ENCODE measurements at places on chromosomes 11 and 22.

DNA sequence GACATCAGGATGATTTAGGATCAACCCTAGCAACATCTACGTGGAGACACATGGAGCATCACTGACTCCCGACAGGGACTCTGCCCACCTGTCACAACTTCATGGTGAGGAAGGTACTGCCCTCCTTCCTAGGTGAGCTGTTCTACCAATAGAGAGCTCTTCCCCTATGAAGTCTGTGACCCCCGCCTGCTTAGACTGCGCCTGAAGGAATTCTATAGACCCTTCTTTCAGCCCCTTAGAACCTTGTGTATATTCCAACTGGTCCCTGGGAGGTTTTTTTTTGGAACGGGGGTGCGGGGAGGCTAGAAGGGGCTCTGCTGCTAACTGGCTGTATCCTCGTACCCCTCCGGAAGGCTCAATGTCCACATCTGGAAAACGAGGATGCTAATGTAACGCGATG is 566 bp downstream of the INTS4 start:
- no peak for DNase-seq

GRCh38 chr11:26904801-26905200 is 89.1 kb upstream of the FIBIN start:
- DNase-seq, result no peak

DNA sequence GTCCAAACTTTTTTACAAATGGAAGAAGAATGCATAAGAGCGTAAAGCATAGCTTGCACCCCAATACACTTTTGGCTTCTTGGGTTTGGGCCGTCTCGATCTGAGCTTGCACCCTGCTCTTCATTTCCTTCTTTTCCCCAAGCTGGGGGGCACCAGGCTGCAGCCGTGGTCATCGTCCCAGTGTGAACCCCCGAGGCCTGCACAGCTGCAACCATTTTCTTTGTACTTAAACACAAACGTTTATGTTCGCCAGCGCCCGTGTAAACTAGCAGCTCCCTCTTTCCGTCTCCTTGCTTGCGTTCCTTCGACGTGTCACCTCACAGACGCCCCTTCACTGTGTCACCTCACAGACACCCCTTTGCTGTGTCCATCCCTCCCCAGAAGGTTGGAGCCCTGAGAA is 10.1 kb downstream of the KRTAP5-5 start:
- DNase-seq, result no peak

DNA sequence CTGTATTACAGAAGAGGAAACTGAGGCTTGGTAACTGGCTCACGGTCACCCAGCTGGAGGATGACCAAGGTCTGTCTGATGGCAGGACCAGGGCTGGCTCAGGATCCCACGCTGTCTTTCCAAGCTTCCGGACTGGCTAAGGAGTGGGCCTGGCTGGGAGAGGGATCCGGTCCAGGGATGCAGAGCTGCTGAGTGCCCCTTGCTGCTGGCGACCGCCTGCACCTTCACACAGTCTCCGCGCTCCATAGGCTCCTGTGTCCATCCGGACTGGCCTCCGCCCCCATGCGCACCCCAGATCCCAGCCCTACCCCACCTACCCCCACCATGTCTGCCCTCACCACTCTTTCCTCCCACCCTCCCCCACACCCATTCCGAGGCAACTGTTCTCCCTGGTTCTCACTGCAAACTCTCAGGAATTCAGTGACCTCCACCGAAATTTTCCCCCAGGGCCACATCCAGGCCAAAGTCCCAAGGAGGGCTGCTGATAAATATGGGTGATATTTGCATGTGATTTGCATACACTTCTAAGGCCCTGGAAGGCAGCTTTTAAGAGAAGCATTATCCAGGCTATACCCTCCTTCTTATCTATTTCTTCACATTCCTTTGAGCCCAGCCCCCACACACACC is 48.5 kb upstream of the SLC35C1 start:
- no peak for DNase-seq

- no peak for DNase-seq
These were observed 645.6 kb upstream of the LUZP2 start for GRCh38 chr11:23851216-23851615.

GRCh38 chr11:71504531-71504930 is 22.5 kb upstream of the KRTAP5-7 start:
- DNase-seq, result no peak

- peak; percentile 27 for DNase-seq
These were observed 851.1 kb upstream of the FAT3 start for GRCh38 chr11:91373497-91373896.

- DNase-seq, result no peak
These were observed 201.8 kb upstream of the NCAM1 start for GRCh38 chr11:112759418-112759817.

GRCh38 chr11:75301601-75302345 is 49.7 kb downstream of the ARRB1 start:
- no peak for DNase-seq

DNA sequence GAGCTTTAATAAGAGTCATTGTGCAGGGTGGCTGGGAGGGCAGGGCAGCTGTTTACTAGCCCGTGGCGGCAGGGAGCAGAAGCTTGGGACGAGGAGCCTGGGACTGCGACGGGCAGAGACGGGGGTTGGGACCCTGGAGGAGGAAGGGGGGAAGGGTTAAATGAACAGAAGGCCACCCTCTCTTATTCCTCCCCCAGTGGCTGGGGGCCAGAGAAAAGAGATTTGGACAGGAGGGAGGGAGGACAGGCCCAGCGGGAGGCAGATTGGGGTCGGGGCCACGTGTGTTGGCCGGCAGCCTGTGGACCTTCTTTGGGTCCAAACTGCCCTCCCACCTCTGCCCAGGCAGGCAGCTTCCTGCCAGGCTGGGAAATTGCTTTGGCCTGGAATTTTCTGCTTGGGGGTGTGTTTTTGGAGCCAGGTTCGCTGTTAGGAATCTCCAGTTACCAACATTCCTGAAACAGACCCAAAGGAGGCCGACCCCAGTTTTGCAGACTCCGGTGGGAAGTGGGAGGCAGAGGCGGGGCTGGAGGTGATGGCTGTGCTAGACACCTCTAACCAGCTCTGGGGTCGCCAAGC is 50.2 kb downstream of the APOL3 start:
- no peak for DNase-seq

DNA sequence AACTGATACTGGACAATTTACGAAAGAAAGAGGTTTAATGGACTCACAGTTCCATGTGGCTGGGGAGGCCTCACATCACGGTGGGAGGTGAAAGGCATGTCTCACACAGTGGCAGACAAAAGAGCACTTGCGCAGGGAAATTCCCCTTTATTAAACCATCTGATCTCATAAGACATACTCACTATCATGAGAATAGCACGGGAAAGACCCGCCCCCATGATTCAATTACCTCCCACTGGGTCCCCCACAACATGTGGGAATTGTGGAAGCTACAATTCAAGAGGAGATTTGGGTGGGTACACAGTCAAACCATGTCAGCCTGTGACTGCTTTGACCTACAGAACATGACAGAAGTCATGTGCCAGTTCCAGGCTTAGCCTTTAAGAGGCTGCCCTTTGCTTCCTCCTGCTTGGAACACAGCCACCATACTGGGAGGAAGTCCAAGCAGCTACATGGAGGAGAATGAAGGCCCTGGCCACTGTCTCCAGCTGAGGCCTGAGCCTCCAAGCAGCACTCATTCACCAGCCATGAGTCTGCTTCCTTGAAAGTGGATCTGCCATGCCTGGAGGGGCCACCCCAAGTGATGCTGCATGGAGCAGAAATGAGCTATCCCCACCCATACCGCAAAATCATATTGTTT is 10.9 kb upstream of the GAL start:
- DNase-seq, result peak; percentile 56

DNA sequence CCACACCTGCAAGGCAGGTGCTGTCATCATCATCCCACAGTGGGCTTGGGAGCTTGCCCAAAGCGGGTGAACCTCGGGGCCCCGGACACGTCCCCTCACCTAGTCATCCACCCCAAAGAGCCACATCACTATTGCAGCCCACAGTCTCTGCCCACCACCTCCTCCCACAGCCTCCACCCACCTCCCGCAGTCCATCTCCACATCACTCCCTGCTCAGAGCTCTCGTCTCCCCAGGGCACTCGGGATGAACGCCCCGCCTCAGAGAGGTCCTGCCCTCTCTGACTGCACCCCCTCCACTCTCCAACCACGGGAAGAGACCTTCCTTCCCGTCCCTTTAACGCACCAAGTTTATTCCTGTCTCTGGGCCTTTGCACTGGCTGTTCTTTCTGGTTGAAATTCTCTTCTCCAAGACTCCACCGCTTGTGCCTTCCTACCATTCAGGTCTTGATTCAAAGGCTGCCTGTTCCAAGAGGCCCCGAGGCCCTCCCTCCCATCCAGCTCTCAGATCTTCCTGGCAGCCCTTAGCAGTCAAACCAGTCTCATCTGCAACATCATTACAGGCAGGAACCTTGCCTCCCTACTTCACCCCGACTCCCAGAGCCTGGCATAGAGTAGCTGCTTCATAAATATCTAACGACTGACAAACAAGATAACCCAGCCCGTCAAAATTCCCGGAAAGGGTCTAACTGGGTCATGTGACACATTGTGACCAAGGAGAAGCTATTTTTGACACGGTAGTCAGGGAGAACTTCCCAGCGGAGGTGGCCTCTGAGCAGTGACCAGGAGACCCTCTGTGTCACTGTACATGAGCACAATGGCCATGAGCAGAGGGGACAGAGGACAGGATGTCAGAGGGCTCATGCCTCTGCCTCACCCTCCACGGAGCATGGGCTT is 11.1 kb downstream of the KCNJ4 start:
- DNase-seq, result peak; percentile 57

DNA sequence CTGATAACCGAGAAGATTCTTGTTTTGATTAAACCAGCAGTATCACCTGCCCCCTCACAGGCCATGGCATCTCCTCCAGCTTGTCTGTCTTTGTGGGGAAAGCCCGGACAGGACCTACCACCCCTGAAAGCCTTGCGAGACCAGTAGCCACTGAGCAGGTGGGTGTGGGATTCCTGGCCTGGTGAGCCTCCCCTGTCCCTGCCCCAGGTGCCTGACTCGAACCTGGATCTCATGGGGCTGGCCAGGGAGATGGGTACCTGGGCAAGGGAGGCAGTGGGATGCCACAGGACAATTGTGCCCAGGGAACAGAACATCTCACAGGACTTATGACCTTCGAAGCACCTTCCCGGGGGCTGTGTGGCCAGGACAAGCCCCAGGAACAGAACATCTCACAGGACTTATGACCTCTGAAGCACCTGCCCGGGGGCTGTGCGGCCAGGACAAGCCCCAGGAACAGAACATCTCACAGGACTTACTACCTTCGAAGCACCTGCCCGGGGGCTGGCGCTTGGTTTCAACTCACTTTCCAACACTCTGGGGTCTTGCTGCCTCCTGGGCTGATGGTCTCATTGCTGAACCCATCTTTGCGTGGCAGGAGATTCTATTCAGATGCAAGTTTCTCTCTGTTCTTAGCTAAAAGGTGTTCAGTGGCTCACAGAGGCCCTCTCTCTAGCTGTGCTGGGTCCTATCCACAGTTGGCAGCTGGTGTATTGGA is 854.5 kb downstream of the BRD1 start:
- no peak for DNase-seq

DNA sequence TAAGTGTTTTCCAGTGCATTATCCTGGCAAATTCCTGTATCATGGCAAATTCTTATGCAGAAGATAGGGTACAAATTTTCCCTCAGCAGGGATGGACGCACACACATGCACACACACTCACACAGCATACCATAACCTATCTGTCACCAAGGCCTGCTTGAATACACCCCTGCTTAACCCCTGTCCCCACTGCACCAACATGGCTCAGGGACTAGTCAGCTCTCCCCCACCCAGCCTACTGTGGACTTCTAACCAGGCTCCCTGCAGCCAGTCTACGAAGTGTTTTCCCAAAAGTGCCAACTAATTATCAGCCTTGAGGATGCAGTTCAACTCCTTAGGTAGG is 63.1 kb downstream of the RAB30 start:
- no peak for DNase-seq

DNA sequence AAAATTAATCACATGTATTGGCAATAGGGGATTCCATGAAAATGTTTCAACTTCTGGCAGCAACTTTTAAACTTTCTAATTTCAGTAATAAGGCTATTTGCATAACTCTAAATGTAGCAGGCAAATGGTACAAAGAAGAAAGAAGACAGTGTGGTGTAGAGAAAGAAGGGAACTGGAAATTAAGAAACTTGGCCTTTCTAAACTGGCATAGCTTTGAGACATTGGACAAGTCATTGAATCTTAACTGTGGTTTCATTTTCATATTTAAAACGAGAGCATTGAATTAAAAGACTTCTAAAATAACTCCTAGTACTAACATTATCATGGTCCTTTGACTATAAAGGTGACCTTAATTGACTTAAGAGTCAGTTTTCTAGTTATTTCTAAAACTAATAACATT is 125.0 kb downstream of the UVRAG start:
- peak; percentile 80 for DNase-seq

GRCh38 chr11:57700425-57700824 is 11.6 kb downstream of the MED19 start:
- no peak for DNase-seq

GRCh38 chr11:67356864-67357561 is 3.7 kb upstream of the POLD4 start:
- DNase-seq, result peak; percentile 87

- peak; percentile 63 for DNase-seq
These were observed 50.4 kb downstream of the TENM4 start for GRCh38 chr11:79390477-79390876.

GRCh38 chr22:44271732-44272400 is 40.9 kb downstream of the SHISAL1 start:
- no peak for DNase-seq

GRCh38 chr11:65468874-65469333 is 29.9 kb upstream of the MALAT1 start:
- DNase-seq, result peak; percentile 85

DNA sequence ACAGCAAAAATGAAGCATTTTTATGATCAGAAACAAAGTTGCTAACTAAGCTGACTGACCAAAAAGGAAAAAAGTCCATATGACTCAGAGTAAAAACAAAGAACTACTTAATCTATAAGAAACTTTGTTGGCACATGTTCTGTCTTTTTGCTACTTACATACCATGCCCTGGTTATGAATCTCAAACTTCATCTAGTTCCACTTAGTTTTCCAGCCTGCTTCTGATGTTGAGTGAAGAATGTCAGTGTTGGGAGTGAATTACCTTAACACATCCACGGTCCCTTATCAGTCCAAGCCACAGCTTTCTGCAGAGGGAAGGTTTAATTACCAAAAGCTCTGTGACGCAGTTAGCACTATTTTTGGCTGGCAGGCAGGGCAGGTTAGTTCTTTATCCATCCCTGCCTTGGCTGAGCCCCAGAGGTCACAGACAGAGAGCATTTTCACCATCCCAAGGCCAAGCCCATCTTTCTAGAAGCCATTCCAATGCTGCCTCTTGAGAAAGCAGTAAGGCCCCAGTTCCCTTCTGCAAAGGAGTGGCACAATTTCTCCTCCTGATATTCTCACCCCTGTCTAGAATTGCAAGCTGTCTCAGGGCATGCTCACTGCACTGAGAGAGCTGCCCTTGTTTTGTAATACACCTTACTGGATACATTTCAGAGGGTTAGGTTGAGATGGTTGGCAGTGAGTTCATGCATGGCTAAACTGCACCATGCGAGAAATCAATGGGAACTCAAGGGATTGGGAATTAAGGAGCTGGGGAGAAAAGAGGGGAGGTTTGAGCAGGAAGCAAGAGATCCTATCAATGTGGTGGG is 67.1 kb downstream of the SLC1A2 start:
- peak; percentile 27 for DNase-seq
